ENCODE measurements at places on chromosomes 7 and 10.

DNA sequence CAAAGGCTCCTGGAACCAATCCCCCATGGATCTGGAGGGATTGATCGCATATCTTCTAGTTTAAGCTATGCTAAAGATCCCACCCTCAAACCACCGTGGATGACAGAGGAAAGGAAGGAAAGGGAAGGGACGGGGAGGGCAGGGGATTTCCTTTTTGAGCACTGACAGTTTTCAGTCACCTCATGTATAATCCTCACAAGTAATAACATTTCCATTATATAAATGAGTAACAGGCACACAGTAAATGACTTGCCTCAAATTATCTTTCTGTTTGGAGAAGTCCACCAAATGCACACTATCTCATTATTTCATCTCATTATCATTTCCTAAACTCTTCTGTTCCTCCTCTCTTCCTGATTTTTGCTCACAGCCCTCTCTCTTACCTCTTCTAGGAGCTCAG lies 127.1 kb upstream of the AOAH start:
- no peak for DNase-seq

DNA sequence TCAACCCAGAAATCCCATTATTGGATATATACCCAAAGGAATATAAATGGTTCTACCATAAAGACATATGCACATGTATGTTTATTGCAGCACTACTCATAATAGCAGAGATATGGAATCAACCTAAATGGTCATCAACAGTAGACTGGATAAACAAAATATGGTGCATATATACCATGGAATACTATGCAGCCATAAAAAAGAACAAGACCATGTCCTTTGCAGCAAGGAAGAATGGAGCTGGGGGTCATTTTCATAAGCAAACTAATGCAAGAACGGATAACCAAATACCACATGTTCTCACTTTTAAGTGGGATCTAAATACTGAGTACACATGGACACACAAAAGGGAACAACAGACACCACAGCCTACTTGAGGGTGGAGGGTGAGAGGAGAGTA lies 2.2 kb upstream of the AFAP1L2 start:
- no peak for DNase-seq

- DNase-seq: no peak
Measured at GRCh38 chr10:5511231-5511884, 12.0 kb upstream of the CALML5 start.

GRCh38 chr7:150629347-150629746 lies 2.8 kb downstream of the GIMAP6 start:
- DNase-seq: no peak

GRCh38 chr7:4162884-4163564 lies 519.1 kb upstream of the FOXK1 start:
- no peak for DNase-seq
